Activated CD4-positive, CD25-positive, alpha-beta regulatory T cell treated with anti-CD3 and anti-CD28 coated beads, Interleukin-2, amount 50 U/mL, for 16 hours (primary cell): ENCODE measurements at places on chromosomes 4 and X.

DNA sequence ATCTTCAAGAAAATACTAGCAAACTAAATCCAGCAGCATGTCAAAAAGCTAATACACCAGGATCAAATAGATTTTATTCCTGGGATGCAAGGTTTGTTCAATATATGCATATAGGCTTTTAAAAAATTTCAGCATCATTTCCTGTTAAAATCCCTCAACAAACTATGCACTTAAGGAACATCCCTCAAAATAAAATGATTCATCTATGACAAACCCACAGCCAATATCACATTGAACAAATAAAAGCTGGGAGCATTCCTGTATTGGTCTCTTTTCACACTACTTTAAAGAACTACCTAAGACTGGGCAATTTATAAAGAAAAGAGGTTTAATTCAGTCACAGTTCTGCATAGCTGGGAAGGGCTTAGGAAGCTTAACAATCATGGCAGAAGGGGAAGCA, 726.7 kb downstream of the GRXCR1 start:
- no peak for DNase-seq

DNA sequence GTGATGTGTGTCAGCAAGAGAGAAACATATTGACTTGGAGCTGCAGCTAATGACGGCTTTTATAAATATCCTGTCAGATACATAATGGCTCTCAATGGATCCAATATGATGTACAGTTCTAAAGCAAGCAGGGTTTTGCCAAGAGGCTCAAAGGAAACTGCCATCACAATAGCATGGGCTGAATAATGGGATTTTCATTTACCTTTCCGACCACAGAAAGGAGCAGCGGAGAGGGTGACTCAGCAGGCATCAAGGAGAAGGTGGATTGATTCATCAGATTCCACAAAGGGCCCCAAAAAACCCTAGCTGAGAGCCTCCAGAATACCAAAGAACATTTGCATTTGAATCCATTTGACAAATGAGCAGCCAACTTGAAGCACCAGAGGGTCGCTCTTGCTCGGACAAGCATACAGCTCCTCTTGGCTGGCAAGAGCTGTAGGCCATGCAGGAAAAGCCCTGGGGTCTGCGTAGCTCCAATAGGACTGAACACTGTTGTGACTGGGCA, 355.7 kb upstream of the NOCT start:
- no peak for DNase-seq

- no peak for DNase-seq
Observed at GRCh38 chr4:19262467-19262866, 989.2 kb upstream of the SLIT2 start.

- no peak for DNase-seq
Observed at GRCh38 chr4:86096373-86096772, 263.5 kb downstream of the MAPK10 start.

DNA sequence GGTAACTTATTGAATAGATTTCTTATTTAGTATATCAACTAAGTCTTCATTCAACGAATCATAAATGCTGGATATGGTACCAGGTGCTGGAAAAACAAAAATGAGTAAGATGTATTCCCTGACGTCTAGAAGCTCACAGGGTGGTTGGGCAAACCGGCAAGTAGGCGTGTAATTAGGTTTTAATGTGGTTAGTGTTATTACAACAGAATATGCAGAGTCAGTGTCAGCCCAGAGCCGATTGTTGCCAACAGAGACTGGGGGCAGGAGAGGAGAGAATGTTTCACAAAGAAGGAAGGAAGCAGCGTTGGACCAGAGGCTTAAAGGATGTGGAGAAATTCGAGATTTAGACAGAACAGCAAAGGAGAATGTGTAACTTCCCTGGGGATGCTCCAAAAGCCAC, 111.7 kb downstream of the TENM3 start:
- no peak for DNase-seq

- DNase-seq: no peak
Observed at GRCh38 chr4:156738766-156739165, 232.8 kb downstream of the PDGFC start.

DNA sequence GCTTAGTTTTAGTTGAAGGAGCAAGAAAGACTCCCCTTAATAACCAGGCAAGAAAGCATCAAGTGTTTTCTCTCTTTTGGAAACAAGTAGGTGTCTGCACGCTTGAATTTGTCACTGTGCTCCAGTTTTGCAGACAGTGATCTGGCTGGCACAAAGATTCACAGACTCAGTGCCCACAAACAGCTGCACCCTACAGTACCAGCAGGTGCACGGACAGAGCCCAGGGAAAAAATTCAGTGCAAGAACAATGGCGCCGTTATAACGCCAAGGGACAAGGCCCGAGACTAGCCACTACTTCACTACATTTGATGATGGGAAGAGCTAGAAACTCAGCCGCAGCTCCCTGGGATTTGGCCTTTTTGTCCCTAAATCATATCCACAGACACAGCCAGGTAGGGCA, 56.0 kb downstream of the ZNF827 start:
- DNase-seq: no peak

DNA sequence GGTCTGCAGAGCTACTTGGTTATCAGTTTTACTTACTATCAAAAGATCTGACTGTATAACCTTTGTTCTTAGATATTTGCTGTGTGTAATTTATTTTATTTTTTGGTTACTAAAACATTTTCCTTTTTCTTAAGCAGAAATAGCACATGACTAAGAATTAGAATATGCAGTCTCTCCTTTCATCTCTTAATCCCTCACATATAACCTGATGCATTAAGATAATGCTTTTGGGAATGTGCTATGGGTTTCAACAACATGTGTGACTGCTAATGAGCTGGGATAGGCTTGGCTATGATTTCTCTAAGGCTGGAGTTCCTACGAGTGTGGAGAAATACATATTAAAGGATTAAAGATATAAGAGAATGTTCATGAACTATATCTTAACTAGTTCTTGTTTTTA, 41.5 kb downstream of the SHROOM3 start:
- no peak for DNase-seq

- no peak for DNase-seq
Observed at GRCh38 chr4:143357161-143357845, 20.6 kb downstream of the GAB1 start.

GRCh38 chrX:39633293-39633692, 464.5 kb downstream of the BCOR start:
- DNase-seq: no peak

DNA sequence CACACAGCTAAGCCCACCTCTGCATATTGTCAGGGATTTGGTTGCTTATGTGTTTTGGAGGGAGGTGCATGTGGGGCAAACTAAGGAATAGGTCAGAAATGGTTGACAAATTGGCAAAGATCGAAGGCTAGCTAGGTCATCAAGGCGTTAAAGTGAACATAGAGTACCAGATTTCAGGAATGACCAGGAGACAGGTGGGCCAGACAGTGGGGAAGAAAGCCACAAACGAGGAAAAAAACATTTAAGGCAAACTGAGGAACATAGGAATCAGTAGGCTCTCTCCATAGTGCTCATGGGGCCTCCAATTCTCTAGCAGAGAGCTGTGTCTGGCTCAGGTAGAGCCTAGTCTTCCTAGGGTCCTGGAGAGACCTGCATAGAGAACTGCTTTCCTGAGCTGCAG, 57.4 kb downstream of the CNGA2 start:
- DNase-seq: no peak

- no peak for DNase-seq
Observed at GRCh38 chr4:38166768-38167167, 206.6 kb downstream of the PTTG2 start.

DNA sequence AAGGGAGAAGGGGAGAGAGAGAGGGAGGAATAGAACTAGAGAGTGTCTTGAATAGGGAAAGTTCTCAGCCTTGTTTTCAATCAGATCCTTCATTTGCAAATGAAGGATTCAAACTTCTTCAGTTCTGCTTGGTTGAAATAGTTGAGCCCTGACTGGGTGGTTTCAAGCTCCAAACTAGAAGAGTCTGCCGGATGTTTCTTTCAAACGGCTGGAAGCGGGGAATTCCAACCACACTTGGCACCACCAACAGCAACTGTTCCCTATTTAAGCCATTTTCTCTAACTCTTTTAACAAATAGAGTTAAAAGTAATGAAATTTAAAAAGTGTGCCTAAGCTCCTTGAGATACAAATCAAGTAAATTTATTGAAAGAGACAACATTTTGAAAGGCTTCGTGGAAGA, 67.5 kb upstream of the DDX60 start:
- no peak for DNase-seq

GRCh38 chrX:83509254-83509801, 1.2 kb downstream of the POU3F4 start:
- no peak for DNase-seq

DNA sequence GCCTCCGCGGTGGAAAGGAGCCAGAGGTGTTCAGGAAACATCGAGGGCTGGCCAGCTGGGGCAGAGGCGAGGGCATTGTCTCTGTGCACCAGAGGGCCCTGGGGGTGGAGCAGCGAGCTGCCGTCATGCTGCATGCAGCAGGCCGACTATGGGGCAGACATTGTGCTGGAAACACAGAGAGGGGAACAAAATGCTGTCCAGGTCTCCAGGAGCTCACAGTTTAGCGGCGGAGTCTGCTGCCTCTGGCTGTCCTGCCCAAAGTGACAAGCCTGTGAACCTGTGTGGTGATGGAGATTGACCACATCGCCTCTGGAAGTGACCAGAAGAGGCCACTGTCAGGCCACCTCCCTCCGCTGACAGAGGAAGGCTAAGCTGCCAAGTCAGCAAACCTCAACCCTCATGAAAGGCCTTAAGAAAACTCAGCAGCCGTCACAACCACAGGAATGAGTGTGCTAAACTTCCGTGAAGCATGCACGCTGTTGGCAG, 20.1 kb upstream of the SASH3 start:
- no peak for DNase-seq

DNA sequence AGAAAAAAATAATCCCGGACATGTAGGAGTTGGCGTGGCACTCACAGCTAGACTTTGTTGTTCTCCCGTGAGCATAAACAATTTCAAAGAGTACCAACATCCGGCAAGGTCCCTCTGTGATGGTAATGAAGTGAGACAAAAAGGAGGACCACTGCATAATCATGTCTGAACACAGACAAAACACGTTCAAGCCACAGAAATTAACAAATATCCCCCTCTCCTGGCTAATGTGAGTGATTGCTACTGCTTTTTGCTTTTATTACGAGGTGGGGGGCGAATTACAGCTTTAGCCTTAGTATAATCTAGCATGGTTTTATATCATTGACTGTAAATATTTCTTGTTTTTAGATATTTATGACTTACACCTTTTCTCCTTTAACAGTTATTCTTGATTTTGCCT, 118.5 kb downstream of the PLS3 start:
- no peak for DNase-seq

DNA sequence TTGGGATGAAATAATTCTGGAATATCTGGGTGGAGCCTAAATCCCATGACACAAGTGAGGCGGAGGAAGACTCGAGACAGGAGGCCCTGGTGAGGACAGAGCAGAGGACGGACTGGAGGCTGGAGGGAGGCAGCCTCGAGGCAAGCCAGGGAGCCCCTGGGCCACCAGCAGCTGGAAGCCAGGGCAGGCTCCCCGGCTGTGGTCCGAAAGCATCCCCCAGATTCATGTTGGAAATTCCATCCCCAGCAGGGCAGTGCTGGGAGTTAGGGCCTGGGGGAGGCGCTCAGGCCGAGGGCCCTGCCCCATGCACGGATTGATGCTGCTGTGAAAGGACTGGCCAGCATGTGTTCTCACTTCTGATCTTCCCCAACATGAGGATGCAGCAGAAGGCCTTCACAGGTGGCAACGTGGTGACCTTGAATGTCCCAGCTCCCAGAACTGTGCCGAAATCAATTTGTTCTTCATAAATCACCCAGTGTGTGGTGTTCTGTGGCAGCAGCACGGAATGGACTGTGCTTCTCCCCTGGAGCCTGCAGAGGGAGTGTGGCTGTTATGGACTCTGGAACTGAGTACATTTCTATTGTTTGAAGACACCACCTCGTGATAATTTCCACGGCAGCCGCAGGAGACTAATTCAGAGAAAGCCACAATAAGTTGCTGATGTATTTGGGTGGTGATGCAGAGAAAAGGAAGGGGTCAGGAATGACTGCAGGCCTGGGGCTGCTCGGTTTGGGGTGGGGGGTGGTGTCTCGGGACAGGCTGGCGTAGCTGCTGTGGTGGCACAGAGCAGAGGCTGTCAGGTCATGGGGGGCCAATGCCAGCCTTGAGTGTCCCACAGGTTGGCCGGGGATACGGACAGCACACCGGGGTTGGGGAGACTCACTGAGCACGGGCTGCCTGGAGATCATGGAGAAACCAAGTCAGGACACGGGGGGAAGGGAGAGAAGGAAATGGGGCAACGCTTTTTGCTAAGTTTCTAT, 56.9 kb downstream of the PCGF3 start:
- no peak for DNase-seq

DNA sequence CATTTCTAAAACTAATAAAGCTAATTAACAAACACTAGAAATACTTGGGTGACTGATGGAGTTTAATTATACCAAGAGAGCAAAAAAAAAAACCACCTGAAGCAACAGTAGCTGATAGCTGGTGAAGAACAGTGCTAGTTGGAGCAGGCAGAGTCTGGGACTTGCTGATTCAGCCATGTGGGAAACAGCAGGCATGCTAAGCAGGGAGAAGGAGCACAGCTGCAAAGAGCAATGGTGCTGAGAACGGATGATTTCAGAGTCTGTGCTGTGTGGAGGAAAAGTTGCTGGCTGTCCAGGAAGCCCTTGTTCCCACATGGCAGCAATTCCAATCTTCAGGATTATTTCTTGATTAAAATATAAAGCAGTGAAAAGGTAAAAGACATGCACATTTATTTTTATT, 68.8 kb downstream of the NPY1R start:
- no peak for DNase-seq

DNA sequence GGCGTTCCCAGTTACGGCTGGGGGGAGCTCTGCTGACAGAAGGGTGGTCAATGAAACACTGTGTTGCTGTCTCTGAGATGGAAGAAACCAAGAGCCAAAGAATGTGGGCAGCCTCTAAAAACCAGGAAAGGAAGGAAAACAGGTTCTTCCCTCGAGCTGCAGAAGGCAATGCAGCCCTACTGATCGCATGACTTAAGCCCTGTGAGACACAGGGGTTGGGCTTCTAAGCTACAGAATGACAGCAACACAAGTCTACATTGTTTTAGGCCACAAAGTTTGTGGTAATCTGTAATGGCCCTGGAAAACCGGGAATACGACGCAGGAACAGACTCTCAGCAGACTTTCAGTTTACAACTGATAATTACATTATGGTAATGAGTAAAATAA, 38.2 kb upstream of the MTNR1A start:
- DNase-seq: no peak

- DNase-seq: no peak
Observed at GRCh38 chrX:119375561-119375960, 23.6 kb upstream of the SLC25A43 start.
